ENCODE measurements at places on chromosomes 5 and 9. TPM values are rescaled to one million over a fixed set of nuclear protein-coding genes. Genes with fewer than 3 reads are reported as not detected.

BHMT2 gene
- total RNA-seq: not detected

DEPDC1B gene
- 34.2 TPM for total RNA-seq

UNC13B gene
- 2.7 TPM for total RNA-seq

ELOVL7 gene
- total RNA-seq: 0.85 TPM

PCDHB14 gene
- not detected for total RNA-seq

PTGES gene
- 0.16 TPM for total RNA-seq

FOXD4 gene
- 0.16 TPM for total RNA-seq

ANKRD31 gene
- 0.66 TPM for total RNA-seq

PLGRKT gene
- 44.0 TPM for total RNA-seq

GFM2 gene
- 34.7 TPM for total RNA-seq

CCNO gene
- not detected for total RNA-seq

SNCAIP gene
- total RNA-seq: not detected

ADAMTS12 gene
- total RNA-seq: not detected

LPAR1 gene
- not detected for total RNA-seq

DIRAS2 gene
- total RNA-seq: not detected

CCDC152 gene
- total RNA-seq: 13.2 TPM

FAT2 gene
- not detected for total RNA-seq

UHRF2 gene
- total RNA-seq: 70.9 TPM

SAPCD2 gene
- 6.4 TPM for total RNA-seq

PCDHGB2 gene
- 0.07 TPM for total RNA-seq

ZDHHC21 gene
- 5.1 TPM for total RNA-seq

GABBR2 gene
- total RNA-seq: not detected

MEIKIN gene
- not detected for total RNA-seq

BARX1 gene
- 1.9 TPM for total RNA-seq

RBM22 gene
- 59.9 TPM for total RNA-seq

C5orf52 gene
- not detected for total RNA-seq

MYMK gene
- total RNA-seq: not detected

FSTL4 gene
- total RNA-seq: not detected

LURAP1L gene
- not detected for total RNA-seq

KIAA0825 gene
- total RNA-seq: 1.3 TPM

SLCO6A1 gene
- not detected for total RNA-seq

MACROH2A1 gene
- total RNA-seq: 190 TPM

PRELID2 gene
- 3.2 TPM for total RNA-seq

CDKN2A gene
- total RNA-seq: 1.6 TPM

TMCO6 gene
- total RNA-seq: 36.6 TPM

SRP19 gene
- 49.4 TPM for total RNA-seq

PANK3 gene
- total RNA-seq: 33.8 TPM

GABRA6 gene
- total RNA-seq: not detected

GMCL2 gene
- not detected for total RNA-seq

ECM2 gene
- not detected for total RNA-seq

SPEF2 gene
- 14.1 TPM for total RNA-seq

CENPK gene
- total RNA-seq: 77.5 TPM

ABCA1 gene
- 4.5 TPM for total RNA-seq

ARID3C gene
- total RNA-seq: 0.76 TPM

KCNN2 gene
- not detected for total RNA-seq
